ENCODE measurements at places on chromosomes 1 and 21.

GRCh38 chr1:17292299-17293160 is 15.5 kb upstream of the PADI4 start:
- peak; percentile 51 for DNase-seq

DNA sequence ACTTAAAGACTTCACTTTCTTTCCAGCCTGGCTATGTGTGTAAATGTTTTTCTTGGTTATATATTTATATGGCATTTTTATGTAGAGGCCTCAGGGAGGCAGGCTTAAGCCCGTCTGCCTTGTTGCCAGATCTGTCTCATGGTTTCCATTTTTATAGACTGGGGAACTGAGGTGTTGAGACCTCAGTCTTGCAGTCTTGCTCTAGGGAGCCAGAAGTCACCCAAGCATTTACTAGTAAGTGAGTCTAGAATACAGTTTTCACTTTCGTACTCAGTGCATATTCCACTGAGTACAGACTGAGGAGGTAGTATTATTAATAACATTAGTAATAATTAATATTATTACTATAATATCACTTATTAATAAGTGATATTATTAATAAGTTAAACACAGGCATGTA is 161.4 kb downstream of the UCK2 start:
- DNase-seq = no peak

DNA sequence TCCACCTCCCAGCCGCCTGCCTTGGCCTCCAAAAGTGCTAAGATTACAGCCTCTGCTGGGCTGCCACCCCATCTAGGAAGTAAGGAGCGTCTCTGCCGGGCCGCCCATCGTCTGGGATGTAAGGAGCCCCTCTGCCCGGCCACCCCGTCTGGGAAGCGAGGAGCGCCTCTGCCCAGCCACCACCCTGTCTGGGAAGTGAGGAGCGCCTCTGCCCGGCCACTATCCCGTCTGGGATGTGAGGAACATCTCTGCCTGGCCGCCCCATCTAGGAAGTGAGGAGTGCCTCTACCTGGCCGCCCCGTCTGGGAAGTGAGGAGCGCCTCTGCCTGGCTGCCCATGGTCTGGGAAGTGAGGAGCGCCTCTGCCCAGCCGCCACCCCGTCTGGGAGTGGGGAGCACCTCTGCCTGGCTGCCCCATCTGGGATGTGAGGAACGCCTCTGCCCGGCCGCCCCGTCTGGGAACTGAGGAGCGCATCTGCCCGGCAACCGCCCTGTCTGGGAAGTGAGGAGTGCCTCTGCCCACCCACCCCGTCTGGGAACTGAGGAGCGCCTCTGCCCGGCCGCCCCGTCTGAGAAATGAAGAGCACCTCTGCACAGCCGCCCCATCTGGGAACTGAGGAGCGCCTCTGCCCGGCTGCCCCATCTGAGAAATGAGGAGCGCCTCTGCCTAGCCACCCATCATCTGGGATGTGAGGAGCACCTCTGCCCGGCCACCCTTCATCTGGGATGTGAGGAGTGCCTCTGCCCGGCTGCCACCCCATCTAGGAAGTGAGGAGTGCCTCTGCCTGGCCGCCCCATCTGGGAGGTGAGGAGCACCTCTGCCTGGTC is 137.8 kb upstream of the PALMD start:
- no peak for DNase-seq

DNA sequence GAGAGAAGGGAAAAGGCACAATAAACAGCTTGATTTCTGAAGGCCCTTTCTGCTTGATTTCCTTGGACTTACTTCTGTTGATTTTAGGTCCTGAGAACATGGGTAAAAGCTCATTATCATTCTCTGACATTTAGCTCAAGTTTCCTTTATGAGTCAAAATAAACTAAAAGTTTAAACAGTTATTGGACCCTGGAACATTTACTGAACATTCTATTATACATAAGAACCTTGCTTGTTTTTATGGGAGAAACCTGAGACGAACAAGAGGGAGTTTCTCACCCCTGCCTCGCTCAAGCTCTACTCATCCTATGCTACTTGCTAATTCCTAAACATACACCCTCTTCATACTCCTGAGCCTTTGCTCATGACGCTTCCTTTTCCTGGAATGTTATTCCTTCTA is 538.3 kb upstream of the PKN2 start:
- DNase-seq = no peak

DNA sequence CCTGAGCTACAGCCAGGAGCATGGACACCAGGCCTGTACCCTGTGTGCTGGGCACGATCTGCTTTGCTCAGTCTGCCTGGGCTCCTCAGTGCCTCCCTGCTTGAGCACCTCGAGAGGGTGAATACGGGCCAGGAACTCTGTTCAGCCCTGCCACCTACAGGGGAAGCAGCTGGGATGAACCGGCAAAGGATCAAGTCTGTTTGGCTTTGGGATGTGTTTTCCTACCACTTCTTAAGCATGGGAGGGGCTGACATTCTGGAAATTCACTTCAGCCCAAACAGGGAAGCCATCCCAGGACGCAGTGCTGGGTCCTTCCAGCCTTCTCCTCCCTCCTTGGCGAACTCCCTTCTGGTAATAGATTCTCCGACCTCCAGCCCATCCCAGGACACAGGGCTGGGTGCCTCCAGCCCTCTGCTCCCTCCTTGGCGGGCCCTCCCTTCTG is 55.8 kb upstream of the SELENON start:
- no peak for DNase-seq
